ENCODE measurements at places on chromosomes 5 and 9.

DNA sequence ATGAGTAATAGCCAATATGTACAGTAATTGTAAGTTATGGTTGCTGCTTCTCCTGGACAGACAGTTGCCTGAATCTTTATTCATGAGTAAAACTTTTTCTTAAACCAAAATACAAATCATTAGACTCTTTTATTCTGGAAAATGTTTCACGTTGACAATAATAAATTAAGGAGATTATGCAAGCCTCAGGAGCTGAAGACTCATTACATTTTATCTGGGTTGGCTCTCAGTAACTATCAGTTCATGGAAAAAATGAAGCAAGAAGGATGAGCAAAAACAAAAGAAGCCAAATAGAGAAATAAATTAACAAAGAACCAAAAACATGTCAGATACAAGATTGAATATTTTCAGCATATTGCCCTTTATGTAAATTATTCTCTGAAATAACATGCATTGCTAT, 88.9 kb upstream of the PRR16 start:
- DNase-seq, result no peak

GRCh38 chr9:114504341-114505186, 709 bp downstream of the WHRN start:
- peak; percentile 48 for DNase-seq

- DNase-seq, result no peak
Observed at GRCh38 chr5:155729684-155730059, 597.3 kb upstream of the SGCD start.

- no peak for DNase-seq
Observed at GRCh38 chr5:60333005-60333571, 366.9 kb downstream of the DEPDC1B start.

GRCh38 chr9:21688108-21689102, 114.0 kb upstream of the MTAP start:
- DNase-seq, result no peak

GRCh38 chr9:96874947-96875460, 20.7 kb upstream of the ZNF782 start:
- DNase-seq, result no peak

DNA sequence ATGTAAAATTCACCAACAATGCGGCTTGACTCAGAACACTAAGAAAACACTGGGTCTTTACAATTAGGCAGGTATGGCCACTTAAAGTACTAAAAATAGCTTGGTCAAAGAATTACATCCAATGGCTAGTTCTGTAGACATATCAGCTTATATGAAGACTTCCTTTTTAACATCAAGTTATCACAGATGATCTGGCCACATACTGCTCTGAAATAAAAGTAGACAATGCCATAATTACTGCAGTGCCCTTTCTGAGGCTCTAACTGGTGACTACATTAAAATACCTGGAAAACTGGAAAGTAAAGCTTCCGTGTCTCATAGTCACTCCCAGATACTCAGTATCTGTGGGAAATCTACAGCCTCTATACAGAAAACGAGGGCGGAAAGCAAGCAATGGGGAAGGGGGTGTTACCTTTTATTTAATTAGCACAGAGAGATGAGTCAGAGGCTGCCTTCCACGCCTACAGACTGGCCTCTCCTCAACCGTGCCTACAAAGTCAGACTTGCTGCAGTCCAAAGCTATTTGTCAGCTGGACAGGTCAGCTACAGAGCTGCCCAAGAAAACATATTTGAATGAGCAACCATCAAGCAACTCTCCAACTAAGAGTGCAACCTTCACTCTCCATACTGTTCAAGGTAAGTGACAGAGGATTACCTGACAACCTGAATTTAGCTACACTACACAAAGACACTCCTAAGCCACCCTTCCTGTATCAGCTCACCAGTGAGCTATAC, 8.7 kb downstream of the SERINC5 start:
- DNase-seq, result peak; percentile 48

All from stimulated activated naive CD8-positive, alpha-beta T cell treated with anti-CD3 and anti-CD28 coated beads, Interleukin-15, Interleukin-2, amounts not matched to agents 100 U/mL and 50 U/mL, for 24 hours (primary cell).